ENCODE measurements at places on chromosomes 16 and 17.

GRCh38 chr16:89026121-89026612 lies 49.2 kb upstream of the CBFA2T3 start:
- no peak for DNase-seq

GRCh38 chr17:35841505-35841904 lies 27.2 kb downstream of the HEATR9 start:
- no peak for DNase-seq

- no peak for DNase-seq
Measured at GRCh38 chr17:12592941-12593340, 72.7 kb upstream of the MYOCD start.

DNA sequence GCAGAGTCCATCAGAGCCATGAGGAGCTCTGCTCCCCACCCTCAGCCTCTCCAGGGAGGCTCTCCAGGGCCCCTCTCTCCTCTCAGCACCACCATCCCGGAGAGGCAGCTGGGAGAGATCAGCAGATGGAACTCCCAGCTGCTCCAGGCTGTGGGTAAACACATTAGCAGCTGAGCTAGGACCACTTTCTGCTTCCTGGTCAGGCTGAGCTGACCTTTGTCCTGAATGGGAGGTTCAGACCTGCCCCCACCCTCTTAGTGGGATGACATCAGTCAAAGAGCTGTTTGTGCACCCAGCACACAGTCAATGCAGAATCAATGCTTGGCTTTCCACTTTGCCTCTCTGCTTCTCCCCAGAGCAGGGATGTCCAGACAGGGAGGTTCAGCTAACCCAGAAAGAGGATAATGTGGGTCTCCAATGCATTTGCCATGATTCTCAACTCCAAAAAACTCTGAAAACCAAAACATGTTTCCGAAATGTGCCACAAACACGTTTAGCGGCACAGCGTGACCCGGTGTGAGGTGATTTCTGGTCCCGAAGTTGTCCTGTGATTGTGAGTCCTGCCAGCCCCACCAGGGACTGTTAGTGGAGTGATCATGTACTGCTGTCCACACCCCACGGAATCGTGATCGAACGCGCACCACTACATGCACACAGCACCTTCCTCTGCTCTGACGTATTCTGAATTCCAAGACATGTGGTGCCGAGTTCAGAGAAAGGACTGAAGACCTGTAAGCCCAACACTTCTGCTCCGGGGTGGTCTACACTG lies 6.7 kb downstream of the GPR142 start:
- no peak for DNase-seq

GRCh38 chr16:17125671-17126070 lies 345.1 kb downstream of the XYLT1 start:
- no peak for DNase-seq

- no peak for DNase-seq
Measured at GRCh38 chr17:518047-518735, 165.6 kb upstream of the RPH3AL start.

DNA sequence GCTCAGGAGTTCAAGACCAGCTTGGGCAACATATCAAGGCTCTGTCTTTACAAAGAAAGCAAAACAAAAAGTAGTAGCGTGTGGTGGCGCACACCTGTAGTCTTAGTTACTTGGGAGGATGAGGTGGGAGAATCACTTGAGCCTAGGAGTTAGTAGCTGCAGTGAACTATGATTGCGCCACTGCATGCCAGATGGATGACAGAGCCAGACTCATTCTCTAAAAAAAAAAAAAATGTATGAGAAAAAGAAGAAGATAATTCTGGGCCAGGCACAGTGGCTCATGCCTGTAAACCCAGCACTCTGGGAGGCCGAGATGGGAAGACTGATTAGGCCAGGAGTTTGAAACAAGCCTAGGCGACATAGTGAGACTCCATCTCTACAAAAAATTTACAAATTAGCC lies 28.5 kb downstream of the STAT5B start:
- DNase-seq, result peak; percentile 76

GRCh38 chr16:62760398-62760797 lies 724.2 kb upstream of the CDH8 start:
- DNase-seq, result no peak

DNA sequence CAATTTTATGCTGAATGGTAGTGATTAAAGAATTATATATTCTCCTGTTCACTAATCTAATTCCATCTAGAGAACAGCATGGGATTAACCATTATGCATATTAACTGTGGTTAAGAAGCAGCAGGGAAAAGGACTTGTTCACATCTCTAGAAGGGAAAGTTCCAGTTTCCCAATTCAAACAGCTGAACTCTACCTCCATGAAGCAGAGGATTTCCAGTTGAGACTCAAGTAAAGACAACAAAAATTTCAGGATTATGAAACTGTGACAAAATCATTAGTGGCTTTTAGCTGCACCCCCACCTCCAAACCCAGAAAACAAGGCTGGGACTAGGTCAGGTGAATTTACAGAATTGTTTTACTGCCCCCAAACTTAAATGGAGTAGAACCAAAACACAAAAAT lies 73.6 kb downstream of the USP32 start:
- no peak for DNase-seq

- peak; percentile 5 for DNase-seq
Measured at GRCh38 chr17:41338961-41339485, 11.6 kb downstream of the KRT33A start.

GRCh38 chr17:44733753-44734152 lies 25.0 kb upstream of the ADAM11 start:
- no peak for DNase-seq

GRCh38 chr16:61413021-61413420 lies 623.2 kb downstream of the CDH8 start:
- DNase-seq, result no peak

- peak; percentile 80 for DNase-seq
Measured at GRCh38 chr17:9272501-9273200, 251.3 kb downstream of the NTN1 start.

GRCh38 chr17:82536512-82537201 lies 17.1 kb downstream of the FOXK2 start:
- DNase-seq, result no peak

DNA sequence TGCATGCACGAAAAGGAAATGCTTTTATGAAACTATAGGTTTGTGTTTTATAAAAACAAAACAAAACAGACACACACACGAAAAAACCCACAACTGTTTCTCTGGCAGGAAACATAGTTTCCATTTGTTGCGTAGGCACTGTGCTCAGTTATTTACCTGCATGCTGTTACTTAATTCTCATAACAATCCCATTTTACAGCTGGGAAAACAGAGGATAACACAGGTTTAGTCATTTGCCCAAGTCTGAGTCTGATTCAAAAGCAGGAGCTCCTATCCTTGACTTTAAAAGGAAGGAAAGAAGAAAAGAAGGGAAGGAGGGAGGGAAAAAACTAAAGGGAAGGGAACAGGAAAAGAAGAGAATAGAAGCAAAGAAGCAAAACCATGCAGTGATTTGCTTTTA lies 117.4 kb downstream of the DNAH3 start:
- no peak for DNase-seq

DNA sequence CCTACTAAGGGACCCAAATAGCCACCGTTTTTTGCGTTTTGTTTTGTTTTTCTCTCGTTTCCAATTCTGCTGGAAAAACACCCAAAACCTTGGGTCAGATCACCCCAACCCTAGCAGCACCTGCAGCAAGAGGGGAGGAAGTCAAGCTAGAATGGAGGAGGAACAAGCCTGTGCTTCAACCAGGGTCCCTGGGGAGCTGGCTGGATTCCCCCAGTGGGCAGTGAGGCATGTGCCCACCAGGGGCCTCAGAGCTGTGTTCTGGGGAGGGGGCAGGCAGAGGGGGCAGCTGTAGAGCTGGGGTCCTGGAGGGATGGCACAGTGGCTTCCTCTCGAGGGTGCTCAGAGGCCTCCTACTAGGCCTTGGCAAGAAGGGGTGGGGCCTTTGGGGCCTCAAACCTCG lies 6.5 kb downstream of the CD79B start:
- DNase-seq, result no peak

- peak; percentile 89 for DNase-seq
Measured at GRCh38 chr16:12462426-12463280, 341.0 kb downstream of the CPPED1 start.

DNA sequence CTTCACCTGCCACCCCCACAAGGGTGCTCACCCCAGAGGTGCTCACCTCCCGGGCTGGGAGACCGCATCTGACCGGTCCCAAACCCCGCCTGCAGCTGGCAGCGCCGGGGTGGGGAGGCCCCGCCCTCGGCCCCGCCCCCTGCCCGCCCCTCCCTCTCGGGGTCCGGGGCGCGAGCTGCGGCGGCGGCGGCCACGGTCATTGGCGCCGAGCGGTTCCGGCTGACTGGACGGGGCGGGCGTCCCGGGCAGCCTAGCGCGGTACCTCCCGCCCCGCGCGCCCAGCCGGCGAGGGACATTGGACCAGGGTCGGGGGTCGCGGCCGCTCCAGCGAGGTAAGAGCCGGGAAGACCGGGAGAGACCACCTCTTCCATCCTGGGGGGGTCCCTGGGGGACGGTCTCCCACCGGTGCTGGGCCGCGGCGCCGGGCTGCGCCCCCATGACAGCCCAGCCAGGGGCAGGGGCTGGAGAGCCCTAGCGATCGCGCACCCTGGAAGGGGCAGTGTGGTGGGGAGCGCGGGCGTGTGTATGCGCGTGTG lies at the start of gene CACNG5:
Gene CACNG5 (plus strand): TSS at position 199 of the 536 bp plus-strand sequence. CDS start 42,216 bp downstream, outside the sequence.
- DNase-seq, result no peak

DNA sequence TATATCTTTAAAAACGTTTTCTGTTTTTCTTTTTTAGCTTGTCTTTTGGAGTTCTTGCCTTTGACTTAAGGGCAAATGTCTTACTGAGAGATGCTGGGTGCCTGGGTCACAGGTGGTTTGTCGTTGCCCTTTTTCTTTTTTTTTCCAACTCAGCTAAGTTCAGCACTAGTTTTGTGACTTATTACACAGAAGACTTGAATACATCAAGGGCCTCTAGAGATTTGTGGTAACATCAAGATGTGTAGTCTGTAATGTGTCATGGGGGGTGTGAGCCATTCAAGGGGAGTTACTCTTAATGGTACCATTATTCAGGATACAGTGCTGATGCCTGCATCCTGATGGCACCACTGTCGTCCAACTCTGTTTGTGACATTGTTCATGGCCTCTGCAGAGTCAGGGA lies 95.1 kb downstream of the PRKCA start:
- peak; percentile 38 for DNase-seq

- no peak for DNase-seq
Measured at GRCh38 chr17:75030161-75030560, 16.6 kb downstream of the ATP5PD start.

DNA sequence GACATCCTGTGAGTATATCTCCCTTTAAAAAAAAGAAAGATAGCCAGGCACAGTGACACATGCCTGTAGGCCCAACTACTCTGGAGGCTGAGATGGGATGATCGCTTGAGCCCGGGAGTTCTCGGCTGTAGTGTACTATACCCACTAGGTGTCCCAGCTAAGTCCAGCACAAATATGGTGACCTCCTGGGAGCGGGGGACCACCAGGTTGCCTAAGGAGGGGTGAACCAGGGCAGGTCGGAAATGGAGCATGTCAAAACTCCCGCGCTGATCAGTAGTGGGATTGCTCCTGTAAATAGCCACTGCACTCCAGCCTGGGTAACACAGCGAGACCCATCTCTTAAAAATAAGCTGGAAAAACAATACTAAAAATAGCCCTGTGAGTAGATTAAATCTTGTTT lies 29.4 kb downstream of the GINS2 start:
- no peak for DNase-seq

GRCh38 chr17:4313221-4314114 lies 49.7 kb upstream of the ANKFY1 start:
- no peak for DNase-seq

GRCh38 chr17:68682903-68683302 lies 81.7 kb upstream of the FAM20A start:
- DNase-seq, result no peak

DNA sequence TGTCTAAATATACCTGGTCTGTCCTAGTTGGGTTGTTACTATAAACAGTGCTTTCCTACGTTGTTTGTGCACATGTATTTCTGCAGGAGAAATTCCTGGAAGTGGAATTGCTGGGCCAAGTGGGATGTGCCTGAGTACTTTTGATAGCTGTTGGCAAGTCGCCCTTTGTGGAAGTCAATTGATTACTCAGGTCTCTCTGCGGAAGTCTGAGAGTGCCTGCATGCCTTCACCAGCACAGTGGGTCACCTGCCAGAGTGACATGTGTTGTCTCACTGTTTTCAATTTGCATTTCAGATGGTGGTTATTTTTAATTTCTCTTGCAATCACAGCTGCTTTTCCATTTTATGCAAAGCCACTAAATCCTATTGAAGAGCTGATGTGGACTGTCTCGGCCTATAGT lies 2.3 kb upstream of the MVD start:
- DNase-seq, result no peak

GRCh38 chr17:77455111-77455890 lies 314.5 kb downstream of the SEC14L1 start:
- no peak for DNase-seq

- DNase-seq, result no peak
Measured at GRCh38 chr17:76727745-76728456, 1.3 kb downstream of the METTL23 start.

DNA sequence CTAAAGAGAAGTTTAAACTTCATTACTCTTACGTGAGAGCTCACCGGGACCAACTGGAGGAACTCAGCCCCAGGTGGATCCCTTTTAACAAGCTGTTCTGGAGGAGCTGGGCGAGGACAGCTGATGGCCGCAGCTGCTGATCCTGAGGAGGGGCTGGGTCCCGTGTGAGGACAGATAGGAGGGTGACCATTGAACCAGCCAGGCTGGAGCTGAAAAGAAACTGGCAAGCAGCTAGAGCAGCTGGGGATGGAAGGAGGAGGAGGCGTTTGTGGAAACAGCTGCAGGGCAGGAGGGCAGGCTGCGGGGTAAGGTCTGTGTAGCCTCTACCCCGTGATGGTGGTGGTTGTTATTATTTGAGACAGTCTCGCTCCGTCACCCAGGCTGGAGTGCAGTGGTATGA lies 119.5 kb downstream of the AATF start:
- DNase-seq, result no peak

- DNase-seq, result no peak
Measured at GRCh38 chr17:44335564-44335963, 9.5 kb upstream of the GRN start.

- DNase-seq, result no peak
Measured at GRCh38 chr17:29246628-29247027, at the start of gene CRYBA1. CRYBA1 (plus strand) TSS chr17:29246859; CDS start chr17:29246864, 5 bp downstream.

- peak; percentile 56 for DNase-seq
Measured at GRCh38 chr16:12229759-12230594, 253.4 kb downstream of the SNX29 start.

DNA sequence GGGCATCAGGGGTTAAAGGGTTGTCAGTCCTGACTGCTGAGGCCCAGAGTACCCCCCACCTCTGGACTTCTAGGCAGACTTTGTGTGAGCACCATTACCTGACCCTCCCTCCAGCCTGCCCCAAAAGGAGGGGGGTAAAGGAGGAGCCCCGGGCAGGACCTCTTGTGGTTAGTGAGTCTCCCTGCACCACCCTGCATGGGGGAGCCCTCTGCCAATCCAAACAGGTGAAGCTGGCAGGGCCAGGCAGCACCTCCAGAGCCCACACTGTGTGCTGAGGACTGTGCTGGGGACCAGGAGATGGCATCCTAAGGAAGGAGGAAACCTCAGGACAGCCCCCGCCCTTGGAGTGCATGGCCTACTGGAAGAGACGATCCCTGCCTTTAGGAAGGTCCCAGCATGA lies 2.6 kb upstream of the KRT14 start:
- DNase-seq, result no peak

GRCh38 chr16:49793244-49793643 lies 62.7 kb downstream of the ZNF423 start:
- no peak for DNase-seq

GRCh38 chr16:89499767-89500166 lies 8.4 kb upstream of the SPG7 start:
- DNase-seq, result no peak

GRCh38 chr16:49462362-49462988 lies 88.9 kb downstream of the C16orf78 start:
- DNase-seq, result no peak
